ENCODE measurements at places on chromosomes 5 and 9.

- H3K27me3 ChIP-seq = no peaks in the 10 kb centered on the region
- H3K36me3 ChIP-seq = no peaks in the 10 kb centered on the region
- peak overlapping the region; percentile 83 for H3K27ac ChIP-seq
- DNase-seq = no peak
- H3K4me3 ChIP-seq = peak overlapping the region; percentile 64
- peaks cover 48% of the 10 kb centered on the region for H3K4me1 ChIP-seq
These were observed 242.6 kb downstream of the AUH start for GRCh38 chr9:91119142-91119541.

DNA sequence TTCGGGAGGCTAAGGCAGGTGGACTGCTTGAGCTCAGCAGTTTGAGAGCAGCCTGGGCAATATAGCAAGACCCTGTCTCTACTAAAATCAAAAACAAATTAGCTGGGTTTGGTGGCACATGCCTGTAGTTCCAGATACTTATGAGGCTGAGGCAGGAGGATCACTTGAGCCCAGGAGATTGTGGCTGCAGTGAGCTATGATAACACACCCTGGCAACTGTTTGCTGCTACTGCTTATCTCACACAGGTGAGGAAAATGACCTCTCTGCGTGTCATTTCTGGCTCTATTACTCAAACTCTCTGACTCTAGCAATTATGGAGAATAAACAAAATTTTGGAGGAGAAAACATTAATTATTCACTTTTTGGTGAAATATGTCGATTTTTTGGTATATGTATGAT is 45.3 kb upstream of the TMC1 start:
- H3K27ac ChIP-seq = no peak overlapping the region
- no peak for DNase-seq
- H3K27me3 ChIP-seq = no peaks in the 10 kb centered on the region
- H3K4me3 ChIP-seq = no peak overlapping the region

GRCh38 chr9:86396412-86396811 is 42.2 kb upstream of the TUT7 start:
- H3K4me1 ChIP-seq = no peaks in the 10 kb centered on the region
- H3K4me3 ChIP-seq = no peak overlapping the region
- no peak overlapping the region for H3K27ac ChIP-seq
- H3K27me3 ChIP-seq = no peaks in the 10 kb centered on the region
- no peak for DNase-seq
- no peaks in the 10 kb centered on the region for H3K36me3 ChIP-seq

- peaks cover 32% of the 10 kb centered on the region for H3K4me1 ChIP-seq
- H3K4me3 ChIP-seq = no peak overlapping the region
- H3K27me3 ChIP-seq = no peaks in the 10 kb centered on the region
- no peaks in the 10 kb centered on the region for H3K36me3 ChIP-seq
- no peak for DNase-seq
These were observed 27.3 kb upstream of the ZSWIM6 start for GRCh38 chr5:61304590-61305381.

DNA sequence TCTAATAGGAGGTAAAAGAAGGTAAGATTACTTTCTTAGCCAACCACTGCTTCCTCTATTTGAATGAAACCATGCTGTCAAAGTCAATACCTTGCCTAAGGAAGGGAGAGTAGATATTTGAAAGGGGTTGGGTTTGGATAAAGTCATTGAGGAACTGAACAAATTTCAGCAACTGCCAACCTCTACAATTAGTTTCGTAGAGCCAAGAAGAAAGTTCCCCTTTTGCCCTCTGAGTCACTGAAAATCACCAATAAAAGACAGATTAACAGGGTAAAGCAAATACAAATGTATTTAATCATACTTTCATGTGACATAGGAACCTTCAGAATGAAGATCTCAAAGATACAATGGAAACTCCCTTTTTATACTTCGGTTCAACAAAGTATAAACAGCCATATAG is 615.7 kb downstream of the GABRG2 start:
- no peaks in the 10 kb centered on the region for H3K36me3 ChIP-seq
- no peak overlapping the region for H3K27ac ChIP-seq
- no peak for DNase-seq
- H3K4me1 ChIP-seq = no peaks in the 10 kb centered on the region

GRCh38 chr5:154311362-154311761 is 120.8 kb downstream of the GALNT10 start:
- no peaks in the 10 kb centered on the region for H3K36me3 ChIP-seq
- no peak overlapping the region for H3K4me3 ChIP-seq
- DNase-seq = no peak
- H3K27me3 ChIP-seq = no peaks in the 10 kb centered on the region
- H3K4me1 ChIP-seq = peaks cover 13% of the 10 kb centered on the region

- no peaks in the 10 kb centered on the region for H3K4me1 ChIP-seq
- H3K27ac ChIP-seq = no peak overlapping the region
- H3K4me3 ChIP-seq = no peak overlapping the region
- no peaks in the 10 kb centered on the region for H3K27me3 ChIP-seq
These were observed 196.2 kb downstream of the CACNA1B start for GRCh38 chr9:138073808-138074207.

- no peaks in the 10 kb centered on the region for H3K27me3 ChIP-seq
- H3K27ac ChIP-seq = no peak overlapping the region
- no peak overlapping the region for H3K4me3 ChIP-seq
- no peaks in the 10 kb centered on the region for H3K4me1 ChIP-seq
These were observed 15.8 kb downstream of the GZMK start for GRCh38 chr5:55039843-55040242.

GRCh38 chr9:135440620-135441019 is 39.0 kb upstream of the PPP1R26 start:
- no peak overlapping the region for H3K4me3 ChIP-seq
- DNase-seq = no peak
- H3K27me3 ChIP-seq = no peaks in the 10 kb centered on the region
- no peak overlapping the region for H3K27ac ChIP-seq
- H3K4me1 ChIP-seq = peaks cover 3% of the 10 kb centered on the region

Data from thoracic aorta (tissue), 2 donors.